ENCODE measurements at places on chromosomes 11 and 22.

DNA sequence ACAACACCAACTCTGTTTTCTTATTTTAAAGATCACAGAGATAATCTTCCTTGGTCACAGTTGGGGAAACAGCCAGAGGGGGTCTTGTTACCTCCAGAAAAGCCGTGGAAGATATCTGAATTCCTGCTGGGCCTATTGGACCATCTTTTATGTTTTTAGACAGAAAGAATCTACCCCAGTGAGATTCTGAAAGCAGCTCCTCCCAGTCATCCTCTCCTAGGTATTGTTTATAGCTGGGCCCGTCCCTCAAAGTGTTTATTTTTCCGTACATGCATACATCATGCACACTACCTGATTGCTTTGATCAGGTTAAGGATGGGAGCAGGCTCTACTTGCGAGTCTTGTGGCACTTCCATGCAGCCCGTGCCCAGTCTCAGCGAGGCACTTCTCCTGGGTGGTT lies 742.4 kb downstream of the NTM start:
- no peak for DNase-seq

- no peak for DNase-seq
These were observed 52.0 kb upstream of the A4GALT start for GRCh38 chr22:42772647-42773046.

GRCh38 chr11:118914987-118915386 lies 10.7 kb downstream of the BCL9L start:
- DNase-seq: no peak

- DNase-seq: no peak
These were observed 16.9 kb downstream of the IL18BP start for GRCh38 chr11:72015511-72016061.

- DNase-seq: no peak
These were observed 274.2 kb downstream of the FAM76B start for GRCh38 chr11:95515371-95515770.

DNA sequence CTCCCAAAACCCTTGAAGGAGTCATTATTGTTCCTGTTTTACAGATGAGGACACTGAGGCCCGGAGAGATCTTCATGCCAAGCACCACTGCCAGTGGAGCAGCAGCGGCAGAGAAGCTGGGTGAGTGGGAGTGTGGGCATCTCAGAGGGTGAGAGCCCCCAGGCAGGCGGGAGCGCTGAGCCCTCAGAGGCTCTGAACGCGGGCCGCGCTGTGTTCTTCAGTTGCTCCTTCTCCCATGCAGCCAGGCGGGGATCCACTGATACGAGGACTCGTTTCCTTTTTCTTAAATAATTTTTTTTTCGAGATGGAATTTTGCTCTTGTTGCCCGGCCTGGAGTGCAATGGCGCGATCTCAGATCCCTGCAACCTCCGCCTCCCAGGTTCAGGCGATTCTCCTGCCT lies 47.0 kb downstream of the TPBGL start:
- DNase-seq: no peak

GRCh38 chr11:80603472-80603871 lies 1162.6 kb upstream of the TENM4 start:
- no peak for DNase-seq

- no peak for DNase-seq
These were observed 41.7 kb downstream of the OTOG start for GRCh38 chr11:17588721-17589120.

GRCh38 chr11:89489930-89490329 lies 1.2 kb downstream of the NOX4 start:
- no peak for DNase-seq

GRCh38 chr22:42887523-42888507 lies 30.7 kb upstream of the ARFGAP3 start:
- no peak for DNase-seq

- no peak for DNase-seq
These were observed 174.7 kb downstream of the RRAS2 start for GRCh38 chr11:14184028-14184940.

DNA sequence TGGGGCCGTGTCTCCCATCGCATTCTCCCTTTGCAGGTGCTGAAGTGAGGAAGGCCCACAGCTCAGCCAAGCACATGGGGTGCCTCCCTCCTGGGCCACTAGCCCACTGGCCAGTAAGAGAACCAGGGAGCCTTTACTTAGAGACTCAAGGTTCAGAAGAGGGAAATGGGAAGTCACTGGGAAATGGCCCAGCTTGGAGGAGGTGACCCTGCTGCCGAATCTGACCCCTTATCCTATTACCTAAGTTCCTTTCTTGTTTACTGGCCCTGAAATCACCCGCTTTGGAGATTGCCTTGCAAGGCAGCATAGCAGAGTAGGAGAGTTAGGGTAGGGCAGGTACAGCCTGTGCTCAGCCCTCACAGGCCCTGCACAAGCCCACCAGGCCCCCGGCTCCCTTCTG lies 24.4 kb downstream of the UPB1 start:
- DNase-seq: no peak

- no peak for DNase-seq
These were observed 266.7 kb downstream of the TMEM135 start for GRCh38 chr11:87304412-87304811.

DNA sequence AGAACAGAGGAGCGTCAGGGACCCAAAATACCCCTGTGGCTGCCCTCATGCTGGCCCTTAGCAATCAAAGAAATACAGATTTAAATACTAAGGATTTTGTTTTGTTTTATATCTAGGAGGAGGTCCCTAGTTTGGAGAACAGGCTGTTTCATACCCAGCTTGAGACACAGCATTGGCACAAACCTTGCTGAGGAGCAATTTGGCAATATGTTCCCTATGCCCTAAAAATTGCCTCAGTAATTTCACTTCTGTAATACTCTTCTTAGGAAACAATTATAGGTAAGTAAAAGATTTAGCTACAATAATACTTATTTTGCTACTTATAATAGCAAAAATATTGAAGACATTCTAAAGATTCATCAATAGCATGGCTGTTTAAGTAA lies 37.0 kb downstream of the TSKU start:
- no peak for DNase-seq

GRCh38 chr11:96319898-96320656 lies 22.9 kb downstream of the MAML2 start:
- DNase-seq: no peak

- no peak for DNase-seq
These were observed 27.7 kb downstream of the PICALM start for GRCh38 chr11:86040919-86041850.

DNA sequence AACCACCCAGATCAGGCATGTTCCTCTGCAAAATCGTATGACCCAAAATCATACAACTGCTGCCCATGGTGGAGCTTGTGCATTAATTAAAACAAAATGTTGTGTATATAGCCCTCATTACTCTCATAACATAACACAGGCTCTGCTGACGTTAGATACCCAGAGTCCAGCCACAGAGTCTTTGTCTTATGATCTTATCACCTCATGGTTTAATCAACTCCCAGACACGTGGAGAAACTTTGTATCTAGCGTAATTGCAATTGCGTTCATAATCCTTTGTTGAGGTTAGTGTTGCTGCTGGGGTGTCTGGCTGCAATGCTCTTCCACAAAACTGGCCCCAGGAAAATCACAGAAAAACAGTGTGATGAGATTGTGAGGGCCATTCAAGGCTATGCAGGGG lies 5.0 kb upstream of the APOL1 start:
- DNase-seq: no peak

- no peak for DNase-seq
These were observed 83.4 kb upstream of the MYO18B start for GRCh38 chr22:25658633-25659032.

- DNase-seq: no peak
These were observed 2.0 kb downstream of the TOP3B start for GRCh38 chr22:21980547-21980946.

DNA sequence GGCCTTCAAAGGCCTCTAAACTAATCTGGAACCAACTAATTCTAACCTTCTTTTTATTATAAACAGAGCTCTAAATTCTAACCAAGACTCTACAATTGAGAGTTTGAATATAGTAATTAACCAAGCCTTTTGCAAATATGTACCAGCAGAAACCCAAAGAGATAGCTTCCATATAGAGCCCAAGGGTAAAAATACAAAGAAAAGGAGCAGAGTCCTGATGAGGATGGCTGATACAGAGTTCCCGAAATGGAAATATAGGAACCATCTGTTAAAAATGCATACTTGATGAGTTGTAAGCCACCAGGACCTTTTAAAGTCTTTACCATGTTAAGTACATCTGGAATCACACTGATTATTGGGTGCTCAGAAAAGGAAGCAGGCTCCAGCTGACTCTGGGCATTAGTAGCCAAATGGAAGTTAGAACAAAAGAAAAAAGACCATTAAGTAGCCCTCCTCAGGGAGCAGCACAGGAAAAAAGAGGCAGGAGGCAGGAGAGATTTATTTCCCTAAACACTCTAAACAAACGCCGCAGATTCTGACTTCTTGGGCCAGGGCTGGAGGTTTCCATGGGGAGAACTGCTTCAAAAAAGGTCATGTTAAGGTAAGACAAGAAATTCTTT lies 463.1 kb upstream of the FAT3 start:
- no peak for DNase-seq

DNA sequence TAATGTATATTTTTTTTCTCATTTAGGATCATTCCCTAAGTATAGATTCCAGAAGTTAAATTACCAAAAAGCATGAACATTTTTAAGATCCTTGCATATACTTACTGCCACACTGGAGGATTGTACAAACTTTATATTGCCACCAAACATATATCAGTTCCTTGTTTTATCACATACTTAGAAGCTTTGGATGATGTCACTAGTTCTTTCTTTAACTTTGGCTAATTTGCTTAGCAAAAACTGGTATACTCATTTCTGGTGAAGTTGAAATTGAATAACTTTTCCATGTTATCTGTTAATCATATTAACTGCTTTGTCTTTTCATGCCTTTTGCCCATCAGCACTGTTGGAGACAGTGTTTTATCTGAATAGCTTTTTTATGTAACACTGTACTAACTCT lies 31.6 kb upstream of the PRDM10 start:
- no peak for DNase-seq

DNA sequence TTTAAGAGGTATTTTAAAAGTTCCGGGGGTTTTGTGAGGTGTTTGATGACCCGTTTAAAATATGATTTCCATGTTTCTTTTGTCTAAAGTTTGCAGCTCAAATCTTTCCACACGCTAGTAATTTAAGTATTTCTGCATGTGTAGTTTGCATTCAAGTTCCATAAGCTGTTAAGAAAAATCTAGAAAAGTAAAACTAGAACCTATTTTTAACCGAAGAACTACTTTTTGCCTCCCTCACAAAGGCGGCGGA lies 193 bp upstream of the MALAT1 start:
- DNase-seq: no peak

DNA sequence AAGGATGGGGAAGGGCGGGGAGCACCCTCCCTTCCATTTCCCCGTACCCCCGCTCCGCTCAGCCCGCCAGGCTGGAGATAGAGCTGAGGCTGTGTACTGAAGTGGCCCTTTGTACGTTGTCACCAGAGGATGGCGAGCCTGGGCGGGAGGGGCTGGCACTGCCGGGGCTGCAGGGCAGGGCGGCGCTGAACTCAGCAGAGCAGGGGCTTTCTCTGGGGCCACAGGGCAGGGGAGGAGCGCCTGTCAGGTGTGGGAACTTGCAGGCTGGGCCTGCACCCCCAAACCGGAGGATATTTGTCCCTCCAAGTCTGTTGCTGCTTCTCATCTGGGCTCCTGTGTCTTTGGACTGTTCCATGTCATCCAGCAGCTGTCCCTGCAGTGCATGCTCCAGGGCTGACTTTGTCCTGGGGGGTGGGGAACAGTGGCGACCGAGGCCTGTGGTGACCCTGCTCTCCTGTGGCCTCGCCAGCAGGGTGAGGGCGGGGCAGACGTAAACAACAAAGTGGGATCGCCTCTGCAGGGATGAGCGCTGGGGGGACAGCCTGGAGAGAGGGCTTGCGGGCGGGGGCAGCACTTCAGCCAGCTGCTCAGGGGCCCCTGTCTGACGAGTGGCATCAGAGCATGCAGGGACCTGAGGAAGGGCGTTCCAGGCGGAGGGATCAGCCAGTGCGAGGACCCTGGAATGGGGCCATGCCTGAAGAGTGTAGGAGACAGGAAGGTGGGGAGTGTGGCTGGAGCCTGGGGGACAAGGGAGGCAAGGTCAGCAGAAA lies 13.1 kb downstream of the MGAT3 start:
- DNase-seq: no peak

- no peak for DNase-seq
These were observed 4.5 kb downstream of the GSTT2 start for GRCh38 chr22:23984430-23984829.

DNA sequence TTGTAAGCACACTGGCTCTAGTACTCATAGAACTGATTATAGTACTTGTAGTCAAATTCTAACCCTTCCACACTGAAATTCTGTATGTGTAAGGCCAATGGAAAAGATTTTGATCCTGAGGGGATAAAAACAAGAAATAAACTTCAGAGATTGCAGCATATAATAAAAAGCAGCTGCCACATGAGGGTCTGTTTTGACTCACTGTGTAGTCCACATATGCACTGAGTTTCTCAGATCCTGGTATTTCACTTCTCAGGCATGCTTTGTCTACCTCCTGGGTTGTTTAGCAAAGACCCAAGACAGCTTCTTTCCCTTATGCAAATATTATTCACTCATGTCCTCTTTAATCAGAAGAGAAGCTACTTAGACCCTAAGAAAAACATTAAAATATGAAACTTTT lies 71.1 kb upstream of the SLC5A12 start:
- DNase-seq: no peak

- DNase-seq: no peak
These were observed 77.2 kb downstream of the TMPRSS5 start for GRCh38 chr11:113628912-113629311.

DNA sequence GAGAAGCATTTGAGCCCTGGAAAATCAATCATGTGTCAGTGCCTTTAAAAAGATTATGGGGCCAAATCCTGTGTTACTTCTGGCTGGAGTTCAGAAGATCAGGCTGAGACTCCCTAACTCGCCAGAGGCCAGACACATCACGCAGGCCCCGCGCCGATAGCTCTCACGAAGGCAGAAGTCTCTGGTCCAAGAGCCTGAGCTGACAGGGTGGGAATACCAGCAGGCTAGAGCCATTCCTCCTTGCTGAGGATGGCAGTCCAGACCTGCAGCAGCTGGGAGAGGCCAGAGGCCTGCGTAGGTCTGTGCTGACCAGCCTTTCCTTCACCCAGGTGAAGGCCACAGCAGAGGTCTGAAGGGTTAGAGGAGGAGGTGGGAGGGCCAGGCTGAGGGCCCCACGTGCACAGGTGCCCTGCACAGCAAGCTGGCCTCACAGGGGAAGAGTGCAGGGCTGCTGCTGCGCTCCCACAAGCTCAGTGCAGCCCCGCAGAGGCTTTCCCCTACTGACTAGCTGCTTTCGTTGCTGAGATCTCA lies 52.9 kb downstream of the ST14 start:
- no peak for DNase-seq

GRCh38 chr22:20180640-20181039 lies 29.8 kb upstream of the CCDC188 start:
- DNase-seq: no peak

DNA sequence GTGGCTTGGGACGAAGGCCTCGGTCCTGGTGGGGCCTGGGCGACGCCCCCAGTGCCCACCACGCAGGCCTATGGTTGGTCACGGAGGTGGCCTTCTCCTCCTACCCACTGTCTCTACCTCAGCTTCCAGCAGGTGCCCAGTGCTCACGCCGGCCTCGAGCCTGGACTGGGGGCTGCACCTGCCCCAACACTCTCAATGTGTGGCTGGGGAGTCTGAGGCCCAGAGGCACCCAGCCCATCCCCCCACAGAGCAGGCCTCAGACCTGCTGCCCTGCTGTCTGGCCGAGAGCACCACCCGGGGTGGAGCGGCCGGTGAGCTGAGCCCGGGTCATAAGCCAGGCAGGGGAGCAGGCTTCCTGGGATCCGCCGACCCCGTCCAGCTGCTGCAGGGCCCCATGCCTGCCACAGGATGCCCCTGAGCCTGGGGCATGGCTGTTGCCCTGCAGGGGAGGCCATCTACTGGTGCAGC lies 28.6 kb upstream of the MUC5AC start:
- DNase-seq: no peak

GRCh38 chr11:7606496-7606895 lies 66.8 kb downstream of the CYB5R2 start:
- no peak for DNase-seq

Data from stimulated activated CD8-positive, alpha-beta memory T cell treated with anti-CD3 and anti-CD28 coated beads, Interleukin-4, amount 100 ng/mL, for 24 hours (primary cell).